Cardiac ventricle fibroblast (primary cell): ENCODE measurements at places on chromosomes 3 and 15. TPM values are rescaled to one million over a fixed set of nuclear protein-coding genes. Genes with fewer than 3 reads are reported as not detected.

The ANKRD63 gene
- total RNA-seq: not detected in 2 replicates

The CCNB2 gene
- 2.9 and 6.1 TPM in 2 replicates for total RNA-seq

The SETMAR gene
- 12.9 and 15.5 TPM in 2 replicates for total RNA-seq

The CMSS1 gene
- total RNA-seq: 8.6 and 12.1 TPM in 2 replicates
